ENCODE measurements at places on chromosomes 13 and 19.

GRCh38 chr13:98399756-98400155 lies 177.2 kb downstream of the STK24 start:
- no peak for DNase-seq

DNA sequence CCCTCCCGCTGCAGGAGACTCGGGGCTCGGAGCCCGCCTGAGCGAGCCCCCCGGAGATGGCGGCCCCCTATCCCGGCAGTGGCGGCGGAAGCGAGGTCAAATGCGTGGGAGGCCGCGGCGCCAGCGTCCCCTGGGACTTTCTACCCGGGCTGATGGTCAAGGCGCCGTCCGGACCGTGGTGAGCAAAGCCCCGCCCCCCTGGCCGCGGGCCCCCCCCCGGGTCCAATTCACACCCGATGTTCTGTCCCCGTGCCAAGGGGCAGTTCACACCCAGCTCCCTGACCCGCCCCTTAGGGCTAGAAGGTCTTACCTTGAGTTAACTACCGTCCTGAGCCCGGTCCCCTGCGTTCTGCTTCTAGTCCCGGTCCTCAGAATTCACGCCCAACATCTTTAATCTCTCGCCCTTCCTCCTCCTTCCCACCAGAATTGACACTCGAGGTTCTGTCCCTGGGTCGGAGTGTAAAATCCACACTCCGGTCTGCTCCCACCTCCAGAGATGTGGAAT lies 1.4 kb downstream of the NPAS1 start:
- no peak for DNase-seq

- no peak for DNase-seq
These were observed 34.7 kb upstream of the ESD start for GRCh38 chr13:46831588-46832194.

- no peak for DNase-seq
These were observed 515 bp upstream of the ZNF324B start for GRCh38 chr19:58450856-58451357.

GRCh38 chr19:19554074-19555023 lies 16.3 kb downstream of the CILP2 start:
- DNase-seq, result peak; percentile 61

GRCh38 chr19:40726279-40726678 lies 9.4 kb downstream of the ITPKC start:
- DNase-seq, result no peak

DNA sequence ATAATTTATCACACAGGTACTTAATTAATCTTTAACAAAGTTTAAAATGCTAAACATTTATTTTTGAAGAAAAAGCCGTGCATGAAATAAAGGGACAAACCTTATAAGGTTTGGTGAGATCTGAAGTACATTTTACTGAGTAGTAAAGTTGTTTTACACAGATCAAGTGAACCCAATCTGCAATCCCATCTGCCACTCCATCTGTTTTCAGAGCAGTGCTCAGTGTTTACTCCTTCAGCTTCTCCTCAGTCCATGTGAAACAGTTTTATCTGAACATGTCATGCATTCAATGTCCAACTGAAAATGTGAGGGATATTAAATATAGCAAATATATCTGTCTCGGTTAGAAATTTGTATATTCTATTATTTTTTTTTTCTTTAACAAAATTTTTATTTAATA lies 166.8 kb downstream of the MAB21L1 start:
- DNase-seq, result no peak

DNA sequence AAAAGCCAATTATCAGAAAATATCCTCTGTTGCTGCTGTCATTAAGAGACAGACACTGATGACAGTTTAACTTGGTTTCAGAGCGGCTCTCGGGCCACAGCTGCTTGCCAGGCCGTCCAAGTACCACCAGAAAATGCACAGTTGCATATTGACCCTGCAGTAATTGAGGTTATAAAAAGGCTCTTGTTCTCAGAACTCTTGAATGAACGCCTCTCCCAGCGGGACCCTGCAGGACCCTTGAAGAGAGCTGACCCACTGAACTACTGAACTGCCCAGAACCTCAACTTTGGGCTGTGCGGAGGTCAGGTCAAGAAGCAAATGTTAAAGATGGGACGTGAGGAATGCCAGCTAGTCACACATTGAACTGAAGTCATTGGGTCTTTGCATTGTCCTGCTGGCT lies 1559.0 kb upstream of the SLC10A2 start:
- DNase-seq, result no peak

GRCh38 chr13:21326155-21327031 lies 132.7 kb downstream of the ZDHHC20 start:
- no peak for DNase-seq

- DNase-seq, result no peak
These were observed 27.2 kb downstream of the EPN1 start for GRCh38 chr19:55702131-55702627.

DNA sequence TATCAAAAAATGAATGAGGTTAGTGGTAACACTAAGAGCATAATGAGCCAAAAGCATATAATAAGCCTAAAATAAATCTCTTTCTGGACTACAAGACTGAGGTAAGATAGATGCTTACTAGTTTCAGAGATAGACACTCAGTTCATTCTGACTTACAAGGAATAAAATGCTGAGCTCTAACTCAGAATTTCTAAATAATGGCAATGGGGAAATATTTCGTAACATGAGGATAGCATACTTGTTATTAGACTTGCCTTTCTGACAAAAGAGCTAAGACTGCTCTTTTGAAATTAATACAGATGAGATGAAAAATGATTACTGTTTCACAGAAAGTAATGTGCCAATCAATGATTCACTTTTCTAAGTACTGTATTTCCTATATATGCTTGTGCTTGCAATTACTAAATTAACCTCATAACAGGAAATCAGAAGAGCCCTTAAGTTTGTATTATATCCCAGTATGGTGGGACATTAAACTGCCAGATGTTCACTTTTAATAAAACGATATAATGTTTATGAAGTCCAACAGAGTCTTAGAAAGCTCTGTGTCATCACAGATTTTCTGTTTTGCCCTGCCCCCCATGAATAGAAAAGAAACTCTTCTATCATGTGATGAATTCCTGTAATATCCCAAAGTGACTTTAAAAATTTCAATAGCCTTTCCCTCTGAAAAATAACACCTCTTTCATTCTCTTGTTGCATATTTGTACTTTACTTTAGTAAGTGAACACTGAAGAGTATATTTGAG lies 2771.0 kb upstream of the PCDH20 start:
- no peak for DNase-seq

DNA sequence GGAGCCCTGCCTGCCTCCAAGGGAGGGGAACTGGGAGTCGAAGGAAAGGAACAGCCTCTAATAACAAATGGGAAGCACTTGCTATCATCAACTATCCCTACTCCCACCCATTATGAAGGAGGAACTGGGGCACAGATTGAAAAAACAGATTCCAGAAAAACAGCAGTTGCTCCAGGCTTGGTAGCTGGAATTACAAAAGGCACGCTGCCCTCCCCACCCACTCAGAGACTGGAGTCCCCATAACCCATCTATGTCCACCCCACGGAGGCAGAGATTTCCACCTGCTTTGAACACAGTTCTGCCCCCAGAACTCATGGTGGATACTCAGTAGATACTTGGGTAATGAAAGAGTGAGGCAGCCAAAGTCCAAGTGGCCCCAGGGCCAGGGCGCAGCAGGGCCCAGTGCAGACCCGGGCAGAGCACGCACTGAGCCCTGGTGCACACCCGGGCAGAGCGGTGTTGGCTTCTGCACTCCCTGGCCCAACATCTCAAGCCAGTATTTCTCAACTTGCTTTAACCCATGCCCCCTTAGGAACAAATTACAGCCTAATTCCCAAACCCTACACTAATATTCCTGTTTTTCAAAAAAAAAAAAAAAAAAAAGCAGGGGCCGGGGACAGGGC lies 19.1 kb upstream of the CCNP start:
- no peak for DNase-seq

DNA sequence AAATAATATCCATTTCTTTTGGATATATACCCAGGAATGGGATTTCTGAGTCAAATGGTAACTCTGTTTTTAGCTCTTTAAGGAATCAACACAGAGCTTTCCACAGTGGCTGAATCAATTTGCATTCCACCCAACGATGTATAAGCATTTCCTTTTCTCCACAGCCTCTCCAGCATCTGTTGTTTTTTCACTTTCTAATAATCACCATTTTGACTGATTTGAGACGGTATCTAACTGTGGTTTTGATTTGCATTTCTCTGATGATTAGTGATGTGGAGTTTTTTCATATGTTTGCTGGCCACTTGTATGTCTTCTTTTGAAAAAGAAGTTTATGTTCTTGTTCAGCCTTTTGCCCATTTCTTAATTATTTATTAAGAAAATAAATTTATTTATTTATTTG lies 352.2 kb upstream of the OBI1 start:
- no peak for DNase-seq

DNA sequence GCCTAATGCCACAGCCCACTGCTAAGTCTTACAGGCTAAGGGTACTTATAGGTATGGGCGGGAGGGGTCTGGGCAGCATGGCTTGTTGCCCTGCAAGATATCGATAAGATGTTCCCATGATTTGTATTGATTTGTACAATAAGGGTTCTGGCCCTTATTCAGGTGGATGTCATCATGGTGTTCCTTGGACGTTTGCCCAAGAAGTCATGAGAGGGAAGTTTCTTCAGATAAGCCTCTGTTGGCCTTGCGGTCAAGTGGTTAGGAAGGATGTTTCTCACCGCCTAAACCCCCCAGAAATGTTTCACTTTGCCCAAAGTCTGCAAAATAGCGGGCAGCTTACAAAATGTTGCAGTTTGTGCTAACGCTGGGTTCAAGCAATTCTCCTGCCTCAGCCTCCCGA lies 7.3 kb downstream of the PARP4 start:
- no peak for DNase-seq

DNA sequence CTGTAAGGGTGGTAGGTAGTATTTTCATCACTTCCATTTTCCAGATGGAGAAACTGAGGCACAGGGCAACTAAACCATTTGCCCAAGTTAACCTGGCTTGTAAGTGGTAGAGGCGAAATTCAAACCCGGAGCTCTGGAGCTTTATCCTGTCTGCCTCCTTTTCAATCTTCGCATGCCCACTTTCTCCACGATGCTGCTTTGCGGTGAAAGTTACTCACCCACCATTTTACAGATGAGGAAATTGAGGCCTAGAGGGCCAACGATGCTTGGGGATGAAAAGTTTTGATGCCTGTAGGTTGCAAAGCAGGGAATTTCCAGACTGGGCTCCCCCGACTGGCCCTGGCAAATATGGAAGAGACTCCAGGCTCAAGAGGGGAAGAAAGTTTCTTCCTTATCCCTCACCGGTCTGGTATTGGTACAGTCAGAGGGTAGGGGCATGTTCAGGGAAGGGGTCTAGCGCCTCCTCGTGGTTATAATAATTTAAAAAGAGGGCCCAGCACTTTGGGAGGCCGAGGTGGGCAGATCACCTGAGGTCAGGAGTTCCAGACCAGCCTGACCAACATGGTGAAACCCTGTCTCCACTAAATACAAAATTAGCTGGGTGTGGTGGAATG lies 1.9 kb upstream of the SH2D3A start:
- DNase-seq, result no peak

All from activated naive CD4-positive, alpha-beta T cell treated with anti-CD3 and anti-CD28 coated beads, Interleukin-2, amount 50 U/mL, for 16 hours (primary cell).